Naive B cell (primary cell): ENCODE measurements at places on chromosomes 2 and 18.

DNA sequence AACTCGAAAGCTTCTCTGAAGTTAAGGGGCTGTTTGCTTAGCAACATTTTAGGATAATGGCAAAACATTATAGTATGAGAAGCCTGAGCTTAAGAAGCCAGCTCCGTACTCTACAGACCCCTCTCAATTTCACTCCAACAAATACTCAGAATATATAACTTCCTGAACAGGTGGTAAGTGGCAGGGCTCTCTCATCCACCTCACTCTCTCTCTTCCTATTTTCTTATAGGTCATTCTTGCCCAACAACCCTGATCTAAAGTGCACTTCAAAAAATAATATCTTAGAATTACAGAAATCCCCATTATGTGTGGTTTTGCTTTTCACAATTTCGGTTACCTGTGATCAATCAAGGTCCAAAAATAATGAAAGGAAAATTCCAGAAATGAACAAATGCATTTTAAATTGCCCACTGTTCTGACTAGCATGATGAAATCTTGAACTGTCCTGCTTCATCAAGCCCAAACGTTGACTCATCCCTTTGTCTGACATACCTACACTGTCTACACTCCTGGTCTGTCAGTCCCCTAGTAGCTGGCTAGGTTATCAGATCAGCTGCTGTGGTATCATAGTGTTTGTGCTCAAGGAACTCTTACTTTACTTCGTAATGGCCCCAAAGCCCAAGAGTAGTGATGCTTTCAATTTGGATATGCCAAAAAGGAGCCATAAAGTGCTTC, 122.8 kb upstream of the COL5A2 start:
- no peak overlapping the region for H3K4me3 ChIP-seq
- no peaks in the 10 kb centered on the region for H3K36me3 ChIP-seq
- no peaks in the 10 kb centered on the region for H3K4me1 ChIP-seq
- DNase-seq: no peak
- no peak overlapping the region for H3K27ac ChIP-seq

GRCh38 chr2:138030459-138030858, 66.2 kb downstream of the HNMT start:
- H3K36me3 ChIP-seq: no peaks in the 10 kb centered on the region
- no peak for DNase-seq
- H3K27me3 ChIP-seq: no peaks in the 10 kb centered on the region
- no peak overlapping the region for H3K4me3 ChIP-seq
- H3K4me1 ChIP-seq: no peaks in the 10 kb centered on the region

- no peaks in the 10 kb centered on the region for H3K36me3 ChIP-seq
- no peak overlapping the region for H3K4me3 ChIP-seq
- H3K27ac ChIP-seq: no peak overlapping the region
These were observed 64.5 kb upstream of the CTDP1 start for GRCh38 chr18:79615091-79615490.

DNA sequence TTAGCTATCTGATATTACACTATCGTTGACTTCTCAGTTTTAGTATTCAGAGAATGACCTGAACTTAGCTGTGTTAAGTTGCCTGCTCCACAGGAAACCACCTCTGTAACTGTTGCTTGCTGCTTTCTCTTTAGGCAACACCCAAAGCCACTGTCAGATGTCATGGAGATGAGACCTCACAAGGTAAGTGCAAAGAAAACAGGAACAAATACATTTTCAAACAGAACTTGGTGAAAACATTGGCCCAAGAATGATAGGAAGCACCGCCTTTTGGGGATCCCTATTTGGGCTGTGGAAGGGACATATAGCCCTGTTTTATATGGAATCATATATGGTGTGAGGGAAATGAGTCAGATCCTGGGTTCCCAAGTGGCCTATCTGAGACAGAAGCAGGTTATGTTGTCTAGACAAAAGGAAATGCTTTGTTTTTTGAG, 143.4 kb downstream of the UBE2E3 start:
- peaks cover 4% of the 10 kb centered on the region for H3K4me1 ChIP-seq
- DNase-seq: peak; percentile 30
- H3K36me3 ChIP-seq: no peaks in the 10 kb centered on the region
- H3K27ac ChIP-seq: peak overlapping the region; percentile 49
- no peak overlapping the region for H3K4me3 ChIP-seq

DNA sequence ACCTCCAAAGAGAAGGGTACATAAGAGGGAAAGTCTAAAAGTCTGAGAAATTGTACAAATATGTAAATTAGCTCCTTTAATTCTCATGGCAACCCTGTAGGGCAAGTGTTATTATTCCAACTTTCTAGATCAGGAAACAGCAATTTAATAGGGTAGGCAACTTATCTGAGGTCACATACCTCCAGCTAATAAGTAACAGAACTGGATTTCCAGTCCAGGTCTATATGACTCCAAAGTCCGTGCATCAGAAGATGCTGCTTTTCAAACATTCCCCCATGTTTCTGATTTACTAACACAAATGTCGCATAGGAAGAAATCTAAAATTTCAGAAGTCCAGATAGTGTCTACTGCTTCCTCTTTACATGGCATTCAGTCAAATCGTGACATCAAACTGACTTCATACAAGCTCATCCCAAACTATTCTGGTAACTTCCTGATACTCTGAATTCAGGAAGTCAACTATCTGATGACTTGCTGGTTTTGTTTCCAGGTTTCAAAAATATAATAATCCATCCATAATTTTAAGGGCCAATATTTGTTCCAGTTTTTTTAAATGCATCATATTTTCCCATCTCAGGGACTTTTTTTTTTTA, 419.3 kb upstream of the ACVR2A start:
- H3K4me3 ChIP-seq: no peak overlapping the region
- DNase-seq: no peak
- H3K36me3 ChIP-seq: no peaks in the 10 kb centered on the region
- no peaks in the 10 kb centered on the region for H3K27me3 ChIP-seq

- H3K27me3 ChIP-seq: peaks cover 3% of the 10 kb centered on the region
- peaks cover 10% of the 10 kb centered on the region for H3K4me1 ChIP-seq
- H3K36me3 ChIP-seq: no peaks in the 10 kb centered on the region
- DNase-seq: no peak
These were observed 18.0 kb upstream of the YWHAQ start for GRCh38 chr2:9648821-9649220.

GRCh38 chr2:66024391-66024790, 410.5 kb upstream of the MEIS1 start:
- H3K36me3 ChIP-seq: no peaks in the 10 kb centered on the region
- no peak overlapping the region for H3K27ac ChIP-seq
- H3K4me3 ChIP-seq: no peak overlapping the region
- no peaks in the 10 kb centered on the region for H3K27me3 ChIP-seq
- H3K4me1 ChIP-seq: no peaks in the 10 kb centered on the region

DNA sequence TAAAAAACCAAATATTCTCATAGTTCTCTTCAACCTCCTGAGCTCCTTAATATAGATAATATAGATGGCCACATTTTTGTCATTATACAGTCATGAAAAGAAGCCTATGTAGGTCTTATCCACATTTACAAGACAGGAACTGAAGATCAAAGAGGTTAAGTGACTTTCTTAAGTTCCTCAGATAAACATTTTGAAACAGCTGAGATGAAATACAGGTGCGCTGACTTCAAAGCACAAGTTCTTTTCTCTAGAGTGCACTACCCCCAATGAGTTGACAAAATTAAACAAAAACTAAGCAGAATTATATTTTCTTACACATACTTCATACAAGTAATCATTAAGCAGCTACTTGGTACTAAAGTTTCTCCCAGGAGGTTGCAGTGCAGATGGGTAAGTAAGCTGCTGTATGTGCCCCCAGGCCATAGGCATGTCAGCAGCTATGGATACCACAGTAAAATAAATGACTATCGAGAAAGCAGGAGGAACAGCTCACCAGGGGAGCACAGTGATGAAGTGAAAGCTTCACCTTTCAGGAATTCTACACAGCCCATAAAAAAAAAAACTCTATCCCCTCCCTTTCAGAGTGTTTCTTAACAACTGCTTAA, 199.8 kb downstream of the DPP10 start:
- DNase-seq: no peak
- H3K4me1 ChIP-seq: no peaks in the 10 kb centered on the region
- H3K36me3 ChIP-seq: no peaks in the 10 kb centered on the region
- no peaks in the 10 kb centered on the region for H3K27me3 ChIP-seq
- H3K27ac ChIP-seq: no peak overlapping the region

GRCh38 chr2:215431778-215432758, 3.8 kb downstream of the FN1 start:
- peaks cover 51% of the 10 kb centered on the region for H3K27me3 ChIP-seq
- H3K4me3 ChIP-seq: no peak overlapping the region
- peaks cover 16% of the 10 kb centered on the region for H3K4me1 ChIP-seq
- H3K27ac ChIP-seq: no peak overlapping the region

DNA sequence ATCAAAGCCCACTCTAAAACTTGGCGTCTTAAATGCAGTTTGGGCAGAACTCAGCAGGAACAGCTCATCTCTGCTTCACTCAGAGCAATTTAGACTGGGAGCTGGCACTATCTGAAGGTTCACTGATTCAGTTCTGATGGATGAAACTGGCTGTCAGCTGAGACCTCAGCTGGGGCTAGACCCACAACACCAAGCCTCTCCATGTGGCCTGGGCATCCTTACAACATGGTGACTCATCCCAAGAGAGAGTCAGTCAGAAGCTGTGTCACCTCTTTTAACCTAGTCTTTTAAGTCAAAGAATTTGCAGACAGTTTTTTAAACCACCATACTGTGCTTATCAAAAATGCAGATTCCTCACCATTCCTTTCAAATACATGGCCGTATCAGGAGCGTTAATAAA, 62.6 kb upstream of the ZNF397 start:
- no peaks in the 10 kb centered on the region for H3K27me3 ChIP-seq
- DNase-seq: no peak
- H3K36me3 ChIP-seq: no peaks in the 10 kb centered on the region
- no peak overlapping the region for H3K27ac ChIP-seq
- H3K4me1 ChIP-seq: peaks cover 19% of the 10 kb centered on the region
